Testis (tissue), 5 donors: ENCODE measurements at places on chromosomes 7 and 10.

DNA sequence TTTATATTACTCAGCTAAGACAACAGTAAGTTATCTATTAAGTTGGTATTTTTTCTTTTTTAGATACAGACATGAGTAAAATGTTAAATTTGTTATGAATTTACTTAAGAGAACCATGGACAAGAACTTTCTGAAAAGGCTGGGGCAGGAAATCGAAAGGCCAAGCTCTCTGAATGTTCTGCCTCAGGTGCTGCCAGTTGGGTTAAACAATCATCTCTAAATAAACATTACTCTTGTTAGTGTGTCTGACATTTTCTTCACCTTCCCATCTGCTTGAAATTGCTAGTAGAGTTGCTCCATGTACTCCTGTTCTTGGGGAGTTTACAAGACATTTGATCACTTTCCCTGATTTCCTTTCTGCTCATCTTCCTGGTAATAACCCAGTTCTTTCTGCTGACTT, 87.5 kb downstream of the ANKRD7 start:
- H3K36me3 ChIP-seq: no peaks in the 10 kb centered on the region
- DNase-seq: no peak
- no peak overlapping the region for H3K27ac ChIP-seq
- no peak overlapping the region for H3K4me3 ChIP-seq
- no peaks in the 10 kb centered on the region for H3K27me3 ChIP-seq

DNA sequence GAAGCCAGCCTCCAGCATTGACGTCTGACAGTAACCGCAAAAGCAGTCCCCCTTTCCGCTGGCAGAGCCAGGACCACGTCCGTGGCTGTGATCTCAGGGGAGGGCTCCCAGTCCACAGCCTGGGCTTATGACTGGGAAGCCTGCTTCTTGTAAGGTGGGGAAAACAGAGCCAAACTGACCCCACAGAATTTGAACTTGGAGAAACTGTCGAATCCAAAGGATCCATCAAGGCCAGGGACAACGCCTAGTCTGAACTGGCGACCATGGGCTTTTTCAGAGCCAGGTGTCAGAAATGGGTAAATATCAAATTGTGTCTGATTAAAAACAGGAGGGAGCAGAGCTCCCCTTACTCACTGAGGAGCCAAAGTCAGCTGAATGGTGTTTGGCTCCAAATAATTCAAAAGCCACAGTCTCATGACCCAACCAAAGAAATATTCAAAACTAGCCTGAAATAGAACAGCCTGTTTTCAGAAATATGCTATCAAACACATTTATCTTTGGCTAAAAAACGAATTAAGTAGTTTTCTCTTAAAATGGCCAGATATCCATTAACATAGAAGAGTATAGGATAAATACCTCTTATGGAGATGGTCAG, 751.4 kb upstream of the GALNT17 start:
- no peaks in the 10 kb centered on the region for H3K27me3 ChIP-seq
- H3K4me1 ChIP-seq: no peaks in the 10 kb centered on the region
- no peak overlapping the region for H3K27ac ChIP-seq
- H3K36me3 ChIP-seq: no peaks in the 10 kb centered on the region
- no peak for DNase-seq

DNA sequence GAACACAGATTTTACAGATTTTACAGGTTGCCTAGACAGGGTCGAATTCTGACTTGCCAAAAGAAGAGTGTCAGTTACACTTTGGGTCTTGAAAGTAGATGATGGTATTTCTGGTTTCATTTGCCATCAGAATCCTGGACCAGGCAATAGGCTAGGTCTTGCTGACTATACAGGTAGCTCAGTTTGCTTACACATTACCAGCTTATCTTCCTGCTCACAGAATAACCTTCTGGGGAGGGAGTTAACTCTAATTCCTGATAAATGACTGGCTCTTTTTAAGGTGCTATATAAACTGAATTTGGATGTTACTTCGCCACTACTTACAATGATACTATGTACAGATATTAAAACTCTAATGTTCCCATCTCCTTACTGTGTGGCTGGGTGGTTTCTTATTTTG, 39.8 kb downstream of the GBF1 start:
- no peak overlapping the region for H3K27ac ChIP-seq
- DNase-seq: no peak
- H3K36me3 ChIP-seq: no peaks in the 10 kb centered on the region
- H3K4me3 ChIP-seq: no peak overlapping the region
- H3K4me1 ChIP-seq: peaks cover 8% of the 10 kb centered on the region

DNA sequence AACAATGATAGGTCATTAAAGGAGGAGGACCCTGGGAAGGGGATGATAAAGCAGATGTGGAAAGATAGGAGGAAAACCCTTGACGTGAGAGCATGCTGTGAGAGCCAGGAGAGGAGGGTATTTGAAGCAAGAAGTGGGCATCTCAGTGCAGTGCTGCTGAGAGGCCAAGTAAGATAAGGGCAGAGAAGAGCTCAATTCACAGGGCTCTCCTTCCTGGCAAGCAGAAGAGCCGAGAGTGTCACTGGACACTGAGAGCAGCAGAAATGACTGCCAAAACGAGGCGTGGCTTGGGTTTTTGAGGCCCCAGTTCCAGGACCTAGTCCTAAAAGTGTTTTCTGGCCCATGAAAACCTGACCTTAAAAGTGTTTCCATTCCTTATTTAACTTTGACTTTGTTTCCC, 213.5 kb downstream of the LHFPL3 start:
- H3K36me3 ChIP-seq: no peaks in the 10 kb centered on the region
- no peaks in the 10 kb centered on the region for H3K4me1 ChIP-seq
- H3K4me3 ChIP-seq: no peak overlapping the region
- H3K27me3 ChIP-seq: no peaks in the 10 kb centered on the region
- no peak for DNase-seq
- no peak overlapping the region for H3K27ac ChIP-seq

GRCh38 chr7:28472332-28472731, 60.0 kb downstream of the CREB5 start:
- H3K4me3 ChIP-seq: no peak overlapping the region
- no peak for DNase-seq
- H3K27ac ChIP-seq: no peak overlapping the region
- no peaks in the 10 kb centered on the region for H3K27me3 ChIP-seq
- H3K36me3 ChIP-seq: no peaks in the 10 kb centered on the region

DNA sequence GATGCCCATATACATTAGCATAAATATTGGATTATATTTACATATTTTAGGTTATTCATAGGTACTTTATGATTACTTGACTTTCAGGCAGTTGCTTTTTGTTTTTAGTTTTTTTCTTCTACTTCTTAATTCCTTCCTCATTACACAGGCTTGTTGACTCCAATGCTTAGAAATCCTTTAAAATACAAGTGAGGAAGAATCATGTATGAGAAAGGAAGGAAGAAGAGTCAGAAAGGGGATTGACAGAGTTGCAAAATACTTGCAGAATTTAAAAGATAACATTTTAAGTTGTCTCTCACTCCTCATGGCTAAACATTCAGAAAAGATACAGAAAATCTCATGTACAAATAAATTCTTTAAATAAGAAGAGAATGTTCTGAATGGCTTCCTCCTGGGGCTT, 61.9 kb downstream of the ATXN7L1 start:
- H3K27ac ChIP-seq: no peak overlapping the region
- H3K27me3 ChIP-seq: no peaks in the 10 kb centered on the region
- H3K4me3 ChIP-seq: no peak overlapping the region
- H3K4me1 ChIP-seq: peaks cover 12% of the 10 kb centered on the region
- DNase-seq: no peak

- H3K27me3 ChIP-seq: no peaks in the 10 kb centered on the region
- H3K4me3 ChIP-seq: no peak overlapping the region
- H3K36me3 ChIP-seq: no peaks in the 10 kb centered on the region
- no peak overlapping the region for H3K27ac ChIP-seq
- no peaks in the 10 kb centered on the region for H3K4me1 ChIP-seq
These were observed 57.3 kb upstream of the CCDC71L start for GRCh38 chr7:106717955-106718871.

GRCh38 chr10:103077491-103078308, 115.4 kb downstream of the NT5C2 start:
- no peaks in the 10 kb centered on the region for H3K4me1 ChIP-seq
- no peak for DNase-seq
- no peaks in the 10 kb centered on the region for H3K36me3 ChIP-seq
- no peak overlapping the region for H3K27ac ChIP-seq
- no peak overlapping the region for H3K4me3 ChIP-seq
